Inflammatory macrophage treated with lipopolysaccharide for 1 hour (primary cell): ENCODE measurements at places on chromosomes 5 and 9.

DNA sequence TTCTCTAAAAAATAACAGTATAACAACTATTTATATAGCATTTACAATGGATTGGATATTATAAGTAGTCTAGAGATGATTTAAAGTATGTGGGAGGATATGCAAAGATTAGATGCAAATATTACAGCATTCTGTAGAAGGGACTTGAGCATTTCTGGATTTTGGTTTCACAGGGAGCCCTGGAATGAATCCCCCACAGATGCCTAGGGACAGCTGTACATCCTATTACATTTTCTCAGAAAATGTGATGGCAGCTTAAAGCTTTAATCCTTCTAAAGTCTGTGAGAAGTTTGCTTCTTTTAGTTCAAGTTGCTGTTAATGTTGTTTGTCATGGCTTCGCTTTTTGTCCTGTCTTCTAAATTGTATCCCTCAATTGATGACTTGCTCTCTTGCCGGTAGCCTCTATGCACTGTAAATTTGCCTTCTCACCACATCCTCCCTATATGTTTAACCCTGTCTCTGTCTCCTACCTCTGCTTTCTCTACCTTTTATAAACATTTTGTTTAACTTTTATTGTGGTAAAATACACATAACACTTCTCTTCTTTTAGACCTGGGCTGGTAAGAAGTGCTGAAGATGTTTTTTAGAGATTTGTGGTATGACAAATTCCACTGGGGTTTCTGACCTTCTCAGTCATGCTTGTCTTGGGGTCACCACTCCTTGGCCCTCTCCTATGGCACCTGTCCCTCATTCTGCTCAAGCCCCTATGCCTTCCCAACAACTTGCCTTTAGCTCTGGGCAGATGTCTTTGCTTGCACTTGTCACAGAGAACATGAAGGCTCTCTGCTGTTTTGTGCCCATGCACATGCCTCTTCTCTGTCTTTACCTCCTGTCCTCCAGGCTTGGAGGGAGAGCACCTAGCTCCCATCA, 37.9 kb downstream of the LNPEP start:
- no peak for DNase-seq

- no peak for DNase-seq
Observed at GRCh38 chr9:131122158-131122557, 3.2 kb upstream of the NUP214 start.

GRCh38 chr5:5658889-5659465, 236.5 kb downstream of the ICE1 start:
- no peak for DNase-seq

DNA sequence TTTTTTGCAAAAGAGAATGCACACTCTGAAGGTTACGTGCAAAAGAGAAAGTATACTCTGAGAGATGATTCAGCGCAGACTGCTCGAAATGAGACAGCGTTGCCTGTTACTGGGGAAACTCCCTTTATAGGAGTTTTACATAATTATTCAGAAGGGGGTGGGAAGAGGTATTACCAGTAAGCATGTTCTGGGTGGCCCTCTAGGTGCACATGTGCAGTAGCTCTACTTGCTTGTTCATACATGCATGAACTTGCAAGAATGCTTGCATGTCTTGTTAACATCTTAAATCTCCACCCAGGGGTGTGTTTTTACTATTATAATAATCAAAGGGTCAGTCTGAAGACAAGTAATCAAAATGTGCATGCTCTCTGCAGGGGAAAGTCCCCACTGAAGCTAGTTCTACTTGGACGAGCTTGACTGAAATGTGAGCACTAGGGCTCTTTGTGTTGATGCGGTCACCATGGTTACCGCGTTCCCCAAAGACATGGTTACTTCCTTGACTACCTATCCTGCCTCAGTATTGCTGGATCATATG, 75.5 kb downstream of the SGCD start:
- DNase-seq, result no peak

GRCh38 chr5:96516631-96517071, 83.6 kb upstream of the PCSK1 start:
- DNase-seq, result no peak

GRCh38 chr9:107173422-107174180, 109.5 kb upstream of the RAD23B start:
- peak; percentile 19 for DNase-seq

DNA sequence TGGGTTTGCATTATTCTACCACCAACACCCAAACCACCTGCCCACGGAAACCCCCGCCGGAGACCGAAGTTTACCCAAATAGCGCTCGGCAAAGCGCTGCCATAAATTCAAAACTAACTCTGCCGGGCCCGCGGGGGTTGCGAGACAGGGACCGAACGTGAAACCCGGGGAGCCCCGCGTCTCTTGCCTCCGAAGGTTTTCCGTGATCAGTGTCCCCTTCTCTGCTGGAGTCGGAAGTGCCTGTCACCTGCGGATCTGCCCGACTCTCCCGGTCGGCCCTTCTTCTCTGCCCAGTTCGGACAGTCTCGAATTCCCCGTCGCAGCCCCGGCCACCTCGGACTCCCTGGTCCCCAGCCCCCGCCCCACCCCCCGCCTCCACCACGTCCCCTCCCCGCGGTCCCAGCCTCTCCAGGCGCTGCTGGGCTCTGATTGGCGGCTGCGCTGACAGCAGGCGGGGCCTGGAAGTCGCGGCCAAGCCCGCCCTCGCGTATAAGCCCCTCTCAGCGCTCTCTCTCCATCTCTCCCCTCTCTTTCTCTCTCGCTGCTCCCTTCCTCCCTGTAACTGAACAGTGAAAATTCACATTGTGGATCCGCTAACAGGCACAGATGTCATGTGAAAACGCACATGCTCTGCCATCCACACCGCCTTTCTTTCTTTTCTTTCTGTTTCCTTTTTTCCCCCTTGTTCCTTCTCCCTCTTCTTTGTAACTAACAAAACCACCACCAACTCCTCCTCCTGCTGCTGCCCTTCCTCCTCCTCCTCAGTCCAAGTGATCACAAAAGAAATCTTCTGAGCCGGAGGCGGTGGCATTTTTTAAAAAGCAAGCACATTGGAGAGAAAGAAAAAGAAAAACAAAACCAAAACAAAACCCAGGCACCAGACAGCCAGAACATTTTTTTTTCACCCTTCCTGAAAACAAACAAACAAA, at the start of gene RORB:
Gene RORB (plus strand): TSS at position 517 of the 929 bp plus-strand sequence. CDS start 642 bp downstream, outside the sequence.
- no peak for DNase-seq

GRCh38 chr5:59766427-59767210, 126.9 kb downstream of the PDE4D start:
- DNase-seq, result no peak

- no peak for DNase-seq
Observed at GRCh38 chr5:32332966-32333365, 20.2 kb upstream of the MTMR12 start.

DNA sequence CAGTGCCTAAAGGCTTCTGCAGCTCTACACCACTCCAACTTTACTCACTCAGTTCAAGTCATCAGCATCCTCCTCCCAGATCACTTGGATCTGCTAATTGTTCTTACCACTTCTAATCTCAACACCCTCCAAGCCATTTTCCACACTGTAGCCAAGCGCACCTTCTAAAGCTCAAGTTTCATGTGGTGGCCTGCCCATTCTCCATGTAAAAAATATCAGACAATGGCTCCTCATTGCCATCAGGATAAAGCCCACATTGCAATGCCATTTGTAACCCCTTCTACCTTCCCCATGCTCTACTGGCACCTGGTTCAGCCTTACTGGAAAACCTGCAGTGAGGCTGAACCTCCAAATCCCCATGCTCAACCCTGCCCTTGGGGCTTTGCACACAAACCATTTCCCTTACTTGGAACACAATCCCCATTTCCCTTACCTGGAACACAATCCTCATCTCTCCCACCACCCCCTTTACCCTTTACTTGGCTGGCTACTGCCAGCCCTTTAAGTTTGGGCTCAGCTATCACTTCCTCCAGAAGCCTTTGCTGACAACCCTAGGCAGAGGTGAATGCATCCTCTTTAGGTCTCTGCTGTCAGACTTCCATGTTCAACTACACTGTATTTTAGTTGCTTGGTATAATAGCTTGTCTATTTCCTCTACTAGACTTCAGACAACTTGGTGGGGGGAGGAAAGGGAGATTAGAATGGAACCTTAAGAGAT, 220.0 kb downstream of the TSSK1B start:
- DNase-seq, result no peak

DNA sequence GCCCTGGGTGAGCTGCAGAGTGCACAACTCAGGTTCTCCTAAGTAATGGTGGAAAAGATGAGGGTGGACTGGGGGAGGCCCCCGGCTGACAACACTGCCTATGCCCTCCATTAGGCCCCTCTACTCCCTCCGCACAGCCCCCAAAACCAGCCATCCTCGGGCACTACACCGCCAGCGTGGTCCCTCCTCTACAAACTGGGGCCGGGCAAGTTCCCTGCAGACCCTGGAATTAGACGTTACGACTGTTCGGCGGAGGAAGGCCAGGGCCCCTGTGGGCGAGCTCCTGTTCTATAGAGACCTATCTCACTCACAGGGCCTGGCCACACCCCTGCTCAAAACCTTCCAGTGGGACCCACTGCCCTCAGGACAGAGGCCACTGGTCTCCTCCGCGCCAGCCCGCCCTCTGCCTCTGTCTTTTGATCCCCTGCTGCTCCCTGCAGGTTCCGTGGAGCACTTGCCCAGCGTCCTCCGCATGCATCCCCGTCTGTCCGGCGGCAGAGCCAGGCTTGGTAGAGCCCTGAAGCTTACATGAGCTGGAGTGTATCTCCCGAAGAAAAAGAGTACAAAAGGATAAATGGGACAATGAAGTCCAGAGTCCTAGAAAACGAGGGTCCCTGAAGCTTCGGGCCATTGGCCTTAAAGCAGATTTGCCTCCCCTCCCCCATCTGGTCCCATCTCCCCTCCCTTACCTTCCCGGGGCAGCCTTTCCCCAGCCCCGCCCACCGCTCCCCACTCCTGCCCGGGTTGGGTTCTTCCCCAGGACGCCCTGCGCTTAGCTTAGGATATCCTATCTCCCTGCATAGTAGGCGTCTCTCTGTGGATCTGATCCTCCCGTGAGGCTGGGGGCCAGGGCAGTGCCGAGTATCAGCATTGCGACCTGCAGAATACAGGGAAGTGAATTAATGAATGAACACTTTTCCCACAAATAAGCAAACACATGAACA, 71.3 kb downstream of the HRH2 start:
- DNase-seq, result no peak

DNA sequence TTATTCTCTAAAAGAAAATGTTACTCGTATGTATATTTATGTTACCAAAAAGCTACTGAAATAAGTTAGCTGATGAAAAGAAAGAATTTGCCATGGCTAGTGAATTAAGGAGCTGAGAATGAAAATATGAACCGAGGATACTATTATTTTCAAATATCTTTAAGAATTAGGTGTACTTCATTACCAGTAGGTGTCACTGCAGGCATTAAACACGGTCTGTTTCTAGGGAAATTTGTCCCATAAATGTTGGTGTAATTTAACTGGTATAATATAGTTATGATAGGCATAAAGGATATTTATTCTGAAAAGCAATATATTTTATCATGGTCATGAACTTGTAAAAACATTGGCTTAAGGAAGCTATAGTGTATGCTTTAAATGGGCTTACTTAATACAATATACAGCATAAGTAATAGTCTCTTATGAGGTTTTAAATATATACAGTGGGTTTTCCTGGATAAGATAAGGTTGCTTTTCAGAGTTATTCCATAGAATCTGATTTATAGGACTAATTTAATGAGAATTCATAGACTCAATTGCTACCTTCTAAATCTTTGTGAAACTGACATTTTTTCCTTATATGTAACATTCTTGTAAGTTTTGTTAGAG, 72.4 kb upstream of the MPDZ start:
- DNase-seq, result peak; percentile 0

DNA sequence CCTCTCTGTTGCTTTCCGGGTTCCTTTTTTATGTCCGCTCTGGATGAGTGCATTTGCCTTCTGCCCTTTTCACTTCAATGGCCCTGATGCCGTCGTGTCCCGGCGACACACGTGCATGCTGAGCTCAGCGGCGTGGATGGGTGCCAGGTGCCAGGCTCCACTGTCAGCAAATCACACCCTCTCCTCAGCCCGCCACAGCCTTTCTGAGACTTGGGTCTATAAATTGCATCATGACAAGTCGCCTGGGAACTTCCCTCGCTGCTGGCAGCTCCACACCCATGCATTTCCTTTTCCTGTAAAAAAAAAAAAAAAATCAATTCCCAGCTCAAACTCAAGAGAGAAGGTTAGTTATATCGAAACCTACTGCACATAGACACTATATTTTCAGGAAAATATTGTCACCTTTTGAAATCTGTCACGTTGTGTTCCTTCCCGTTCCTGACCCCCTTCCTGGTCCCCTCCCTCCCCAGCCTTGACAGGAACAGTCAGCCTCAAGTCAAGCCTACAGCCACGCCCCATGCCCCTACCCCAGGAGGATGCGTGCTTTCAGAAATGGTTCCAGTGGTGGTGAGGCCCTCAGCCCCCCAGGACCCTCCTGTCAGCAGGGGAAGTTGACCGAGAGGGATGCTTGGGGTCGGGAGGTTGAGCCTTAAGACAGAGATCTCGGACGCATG, 110.3 kb upstream of the PTCH1 start:
- DNase-seq, result peak; percentile 41
